ENCODE measurements at places on chromosomes 16 and 17. TPM values are rescaled to one million over a fixed set of nuclear protein-coding genes. Genes with fewer than 3 reads are reported as not detected.

DNA sequence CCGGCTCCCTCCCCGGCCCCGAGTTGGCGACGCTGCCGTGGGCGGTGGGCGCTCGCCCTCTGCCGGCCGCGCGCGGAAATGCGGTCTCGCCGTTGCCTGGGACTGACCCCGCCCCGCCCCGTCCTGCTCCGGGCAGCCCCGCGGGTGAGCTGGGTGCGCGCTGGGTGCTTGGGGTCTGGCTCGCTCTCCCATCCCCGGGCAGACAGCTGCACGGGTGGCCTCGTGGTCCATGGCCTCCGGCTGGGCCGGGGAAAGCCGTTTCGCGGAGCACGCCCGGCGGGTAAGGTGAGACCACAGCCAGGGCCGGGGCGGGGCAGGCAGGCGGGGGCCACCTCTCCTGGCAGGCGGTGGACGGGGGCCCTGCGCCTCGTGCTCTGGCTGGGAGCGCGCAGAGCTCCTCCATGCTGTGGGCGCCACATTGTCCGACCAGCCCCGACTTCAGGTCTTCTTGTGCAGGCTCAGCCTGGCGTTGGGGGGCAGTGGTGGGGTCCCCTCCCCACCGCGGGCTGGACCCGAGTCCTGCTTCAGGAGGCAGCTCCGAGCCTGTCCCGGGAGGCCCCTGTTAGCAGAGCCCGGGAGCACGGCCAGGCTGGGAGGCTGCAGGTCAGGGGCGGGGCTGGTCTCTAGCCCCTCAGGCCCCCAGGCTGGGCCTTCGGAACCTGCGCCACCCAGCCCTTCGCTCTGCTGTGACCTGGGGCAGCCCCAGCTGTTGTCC is 7.0 kb upstream of the C1QTNF8 start:
- no peak for DNase-seq

DNA sequence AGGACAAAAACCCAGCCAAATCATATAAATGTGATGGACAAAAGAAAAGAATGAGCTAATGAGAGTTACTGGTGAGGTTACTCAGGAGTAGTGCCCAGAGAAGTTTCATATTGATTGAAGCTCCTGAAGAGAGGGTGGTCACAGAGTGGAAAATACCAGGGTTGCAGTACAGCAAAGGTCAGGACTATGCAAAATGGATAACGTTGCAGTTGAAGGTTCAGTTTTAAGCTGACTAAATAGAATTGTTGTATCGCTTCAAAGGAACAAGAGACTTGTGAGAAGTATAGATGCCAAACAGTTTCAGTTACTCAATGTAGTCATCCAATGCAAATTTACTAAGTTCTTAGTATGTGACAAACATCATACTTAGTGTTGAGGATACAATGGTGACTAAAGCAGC is 47.1 kb downstream of the ABCA8 start:
- DNase-seq, result no peak

GRCh38 chr17:79438058-79438457 is 172.8 kb downstream of the RBFOX3 start:
- DNase-seq, result no peak

DNA sequence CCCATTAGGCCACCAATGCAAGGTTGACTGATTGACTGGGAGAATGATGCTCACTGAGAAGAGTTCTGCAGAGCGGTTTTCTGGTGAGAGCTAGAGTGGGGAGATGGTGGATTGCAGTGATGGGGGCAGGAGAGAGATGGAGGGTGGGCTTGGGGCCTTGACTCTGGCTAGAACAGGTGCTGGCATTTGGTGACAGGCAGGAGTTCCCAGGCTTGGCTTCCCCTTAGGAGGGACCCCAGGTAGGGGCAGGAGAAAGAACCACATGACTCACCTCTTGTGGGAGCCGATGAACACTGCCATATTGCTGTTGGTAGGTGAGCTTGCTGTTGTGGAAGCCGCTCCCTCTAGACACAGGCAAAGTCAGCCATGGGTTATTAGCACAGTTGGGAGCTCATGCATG is 8.0 kb downstream of the CD300LB start:
- DNase-seq, result peak; percentile 27

GRCh38 chr16:62038646-62039045 is 2.4 kb upstream of the CDH8 start:
- no peak for DNase-seq

Gene CACNG3
- total RNA-seq, result not detected

Gene CFAP97D1
- not detected for total RNA-seq

DNA sequence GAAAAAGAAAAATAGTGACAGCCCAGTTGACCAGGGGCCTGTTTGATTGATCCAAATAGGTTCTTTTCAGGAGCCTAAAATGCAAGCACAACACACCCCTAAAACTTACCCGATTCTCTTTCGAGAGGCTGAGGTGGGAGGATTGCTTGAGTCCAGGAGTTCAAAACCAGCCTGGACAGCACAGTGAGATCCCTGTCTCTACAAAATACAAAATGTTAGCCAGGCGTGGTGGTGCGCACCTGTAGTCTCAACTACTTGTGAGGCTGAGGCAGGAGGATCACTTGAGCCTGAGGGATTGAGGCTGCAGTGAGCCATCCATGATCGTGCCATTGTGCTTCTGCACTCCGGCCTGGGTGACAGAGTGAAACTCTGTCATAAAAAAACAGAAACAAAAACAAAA is 1.5 kb upstream of the KIF19 start:
- no peak for DNase-seq

DNA sequence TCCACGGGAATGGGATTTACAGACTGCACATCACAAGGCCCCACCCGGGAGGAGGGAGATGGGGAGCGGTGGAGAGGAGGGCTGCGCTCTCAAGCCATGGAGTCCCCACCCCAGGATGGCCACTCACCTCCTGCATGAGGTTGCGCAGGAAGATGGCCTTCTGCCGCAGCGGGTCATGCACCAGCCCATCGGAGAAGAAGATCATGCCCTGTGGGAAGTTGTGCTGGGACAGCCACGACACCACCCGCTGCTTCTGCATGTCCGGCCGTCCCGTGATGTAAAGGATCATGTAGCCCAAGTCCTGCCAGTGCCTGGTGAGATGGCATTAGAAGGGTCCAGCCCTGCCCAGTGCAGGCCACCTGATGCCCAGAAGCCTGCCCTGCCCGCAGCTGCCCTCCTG is 17.0 kb downstream of the PIMREG start:
- DNase-seq, result no peak

DNA sequence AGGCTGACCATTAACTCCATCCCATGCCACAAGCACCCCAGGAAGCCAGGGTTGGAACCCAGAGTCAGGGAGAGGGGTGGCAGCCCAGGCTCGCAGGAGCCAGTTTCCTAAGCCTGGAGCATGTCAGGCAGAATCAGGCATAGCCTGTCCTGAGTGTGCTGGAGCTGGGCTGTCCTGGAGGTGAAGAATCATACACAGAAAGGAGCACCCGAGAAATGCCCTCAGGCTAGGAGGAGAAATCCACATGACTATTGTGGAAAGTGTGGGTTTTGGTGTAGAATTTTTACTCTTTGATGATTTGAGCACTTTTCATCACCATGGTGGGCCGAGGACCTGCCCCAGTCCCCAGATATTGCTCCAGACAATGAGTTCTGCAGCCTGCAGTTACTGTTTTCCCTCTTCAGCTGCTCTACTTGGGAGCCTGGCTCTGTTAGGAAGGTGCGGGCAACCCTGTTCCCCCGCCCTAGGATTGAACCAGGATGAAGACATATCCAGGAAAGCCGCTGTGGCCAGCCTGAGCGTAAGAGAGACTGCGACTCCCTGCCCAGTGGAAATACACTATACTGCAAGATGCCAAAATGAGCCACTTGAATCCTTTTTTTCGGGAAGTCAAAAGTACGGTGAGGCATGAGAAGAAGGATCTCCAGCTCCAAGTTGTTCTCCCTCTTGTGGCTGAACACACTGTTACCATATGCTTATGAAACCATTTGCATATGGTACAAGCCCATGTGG is 29.0 kb upstream of the HEATR6 start:
- no peak for DNase-seq

GRCh38 chr17:8366231-8366630 is 10.3 kb downstream of the KRABD2 start:
- no peak for DNase-seq

DNA sequence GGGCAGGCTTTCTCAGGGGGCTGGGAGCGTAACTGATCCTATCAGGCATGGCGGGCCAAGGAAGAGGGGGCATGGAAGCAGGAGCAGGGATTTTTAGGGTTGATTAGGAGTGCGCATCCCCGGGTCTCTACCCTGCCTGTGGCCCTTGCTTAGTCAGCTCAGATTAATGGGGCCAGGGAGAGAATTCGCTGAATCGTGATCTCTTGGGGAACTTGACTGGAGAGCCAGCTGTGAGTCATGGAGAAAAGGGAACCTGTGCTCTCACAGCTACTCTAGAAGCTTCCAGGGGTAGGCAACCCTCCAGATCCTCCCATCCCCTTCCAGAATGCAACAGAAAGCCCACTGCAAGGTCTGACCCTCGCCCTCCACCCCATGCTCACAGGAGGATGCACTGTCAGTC is 3.6 kb downstream of the FOXN1 start:
- DNase-seq, result no peak

DNA sequence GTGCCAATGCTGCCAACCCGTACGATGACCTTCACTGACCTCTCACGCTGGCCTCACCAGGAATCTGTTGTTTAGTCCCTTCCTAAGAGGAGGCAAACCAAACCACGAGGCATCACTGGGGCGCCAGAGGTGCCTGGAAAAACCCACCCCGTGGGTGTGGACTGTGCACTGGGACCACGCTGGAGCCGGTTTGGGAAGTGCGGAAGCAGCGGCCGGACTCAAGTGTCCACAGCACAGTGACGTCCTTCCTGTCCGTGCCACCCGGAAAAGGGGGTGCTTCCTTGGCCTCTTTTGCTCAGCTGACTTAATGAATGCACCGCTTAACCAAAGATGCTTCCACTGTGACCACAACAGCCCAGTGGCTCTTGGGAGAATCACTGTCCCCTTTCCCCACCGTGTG is 9.0 kb upstream of the KIF19 start:
- DNase-seq, result no peak

DNA sequence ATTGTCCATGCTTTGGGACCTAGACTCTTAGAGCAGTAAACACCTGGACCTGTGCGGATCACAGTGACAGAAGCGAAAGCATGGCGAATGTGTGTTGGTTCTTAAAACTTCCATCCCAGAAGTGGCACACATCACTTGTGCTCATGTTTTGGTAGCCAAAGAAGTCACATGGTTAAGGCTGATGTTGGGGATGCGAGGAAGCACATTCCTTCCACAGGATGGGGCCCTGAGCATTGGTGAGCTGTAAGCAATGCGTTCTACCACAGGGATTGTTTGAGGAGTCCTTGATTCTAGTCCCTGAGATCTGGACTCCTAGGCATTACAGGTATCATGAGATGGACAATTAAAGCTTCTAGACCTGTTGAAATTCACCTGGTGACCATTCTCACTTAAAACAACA is 375.9 kb downstream of the UTP18 start:
- no peak for DNase-seq

DNA sequence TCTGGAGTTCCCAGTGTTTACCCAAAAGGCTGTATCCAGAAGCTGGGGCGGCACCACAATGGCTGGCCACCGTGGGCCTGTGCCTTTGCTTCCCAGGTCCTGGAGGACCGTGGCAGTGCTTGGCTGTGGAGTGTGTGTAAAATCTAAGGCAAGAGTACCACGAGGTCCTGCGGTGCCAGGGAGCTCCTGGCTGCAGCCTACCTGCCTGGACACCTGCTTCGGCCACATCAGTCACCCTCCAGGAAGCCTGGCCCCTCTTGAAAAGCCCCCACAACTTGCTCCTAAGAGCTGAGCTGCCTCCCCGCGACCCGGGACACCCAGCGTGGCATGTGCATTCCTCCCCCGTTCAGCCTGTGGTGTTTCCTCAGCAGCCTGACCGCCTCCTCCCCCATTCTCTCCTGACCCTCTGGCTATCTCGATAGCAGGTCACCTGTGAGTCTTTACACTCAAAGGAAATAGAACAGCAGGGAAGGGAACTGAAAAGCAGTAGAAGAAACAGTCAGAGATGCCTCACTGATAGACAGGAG is 7.9 kb downstream of the TIMM22 start:
- no peak for DNase-seq

Gene MYCBPAP
- 1.3 TPM for total RNA-seq

Gene NSMCE1
- 51.8 TPM for total RNA-seq

GRCh38 chr16:15874745-15875314 is 13.6 kb downstream of the CEP20 start:
- DNase-seq, result no peak

DNA sequence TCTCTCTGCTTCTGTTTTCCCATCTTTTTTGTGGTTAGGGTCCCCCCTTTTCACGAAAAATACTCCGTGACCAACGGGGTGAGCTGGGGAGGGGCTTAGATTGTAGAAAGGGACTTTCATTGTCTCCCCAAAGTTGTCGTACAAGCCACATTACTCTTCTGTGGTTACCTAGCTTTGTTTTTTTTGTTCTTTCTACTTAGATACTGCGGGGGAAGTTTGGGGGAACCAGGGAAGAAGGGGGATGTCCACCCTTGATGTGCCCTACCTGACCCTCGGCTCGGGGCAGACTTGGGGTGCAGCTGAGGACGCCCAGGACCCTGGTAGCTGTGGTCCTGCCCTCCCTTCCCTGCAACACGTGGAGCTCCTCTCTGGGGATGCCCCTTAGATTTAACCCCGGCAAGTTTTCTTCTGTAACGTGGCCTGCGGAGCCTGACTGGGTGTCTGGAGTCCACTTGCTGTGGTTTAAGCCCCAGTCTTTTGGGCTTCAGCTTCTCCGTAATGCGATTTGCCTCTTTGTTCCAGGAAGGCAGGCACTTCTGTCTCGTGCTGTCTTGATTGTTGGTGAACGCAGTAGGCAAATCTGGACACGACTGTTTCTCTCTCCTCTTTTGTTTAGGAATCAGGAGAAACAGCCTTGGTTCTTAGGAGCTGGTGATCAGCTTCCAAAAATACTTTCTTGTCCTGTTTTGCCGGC is 892 bp downstream of the ABCC1 start:
- DNase-seq, result no peak

- no peak for DNase-seq
Observed at GRCh38 chr17:6530324-6530920, 25.9 kb downstream of the PITPNM3 start.

Gene MYO15B
- total RNA-seq, result 86.6 TPM

DNA sequence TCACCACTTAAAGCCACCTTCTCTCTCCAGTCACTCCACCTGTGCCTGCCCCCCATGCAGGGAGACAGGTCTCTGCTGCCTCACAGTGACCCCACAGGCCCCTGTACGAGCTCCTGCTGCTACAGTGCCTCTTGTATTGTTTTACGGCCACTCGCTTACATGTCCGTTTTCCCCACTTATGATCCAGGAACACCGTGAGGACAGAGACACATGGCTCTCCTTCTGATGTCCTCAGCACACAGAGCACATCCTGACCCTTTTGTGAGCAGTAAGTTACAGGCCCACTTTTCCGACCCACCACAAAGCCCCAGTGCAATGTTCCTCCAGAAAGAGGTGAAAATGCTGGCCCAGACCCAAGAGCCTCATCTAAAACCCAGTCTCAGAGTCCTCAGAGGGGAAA is 84.8 kb upstream of the GNAO1 start:
- DNase-seq, result no peak

- no peak for DNase-seq
Observed at GRCh38 chr17:82017612-82018151, 5.0 kb downstream of the CENPX start.

All from breast epithelium (tissue), 4 donors.